ENCODE measurements at places on chromosomes 12 and 14. TPM values are rescaled to one million over a fixed set of nuclear protein-coding genes. Genes with fewer than 3 reads are reported as not detected.

PPM1A gene
- total RNA-seq: 62.9 TPM

MIPOL1 gene
- 12.3 TPM for total RNA-seq

ACOT6 gene
- total RNA-seq: not detected

TCL1B gene
- total RNA-seq: not detected

FAR2 gene
- 7.3 TPM for total RNA-seq

RPL10L gene
- not detected for total RNA-seq

CTSG gene
- total RNA-seq: 4.9 TPM

TEX22 gene
- total RNA-seq: 2.6 TPM

ADCY4 gene
- total RNA-seq: 29.0 TPM

IL26 gene
- not detected for total RNA-seq

AQP6 gene
- 0.32 TPM for total RNA-seq

ELK3 gene
- 18.6 TPM for total RNA-seq

IL23A gene
- total RNA-seq: 0.49 TPM

NTS gene
- total RNA-seq: 0.17 TPM

RPGRIP1 gene
- 0.49 TPM for total RNA-seq

ISM2 gene
- total RNA-seq: 0.23 TPM

SIX6 gene
- total RNA-seq: not detected

CLEC4C gene
- not detected for total RNA-seq

EMC9 gene
- 24.0 TPM for total RNA-seq

LMBR1L gene
- 53.1 TPM for total RNA-seq

ZDHHC22 gene
- 0.09 TPM for total RNA-seq

MYO1A gene
- 48.5 TPM for total RNA-seq

SELPLG gene
- 22.4 TPM for total RNA-seq

GALNT8 gene
- 0.43 TPM for total RNA-seq

RBMS2 gene
- total RNA-seq: 49.6 TPM

SLC6A12 gene
- 1.2 TPM for total RNA-seq
